ENCODE measurements at places on chromosomes 16 and 17.

- no peak for DNase-seq
Measured at GRCh38 chr16:16018705-16019104, 69.3 kb downstream of the ABCC1 start.

- no peak for DNase-seq
Measured at GRCh38 chr17:66135219-66135618, 56.7 kb downstream of the CEP112 start.

DNA sequence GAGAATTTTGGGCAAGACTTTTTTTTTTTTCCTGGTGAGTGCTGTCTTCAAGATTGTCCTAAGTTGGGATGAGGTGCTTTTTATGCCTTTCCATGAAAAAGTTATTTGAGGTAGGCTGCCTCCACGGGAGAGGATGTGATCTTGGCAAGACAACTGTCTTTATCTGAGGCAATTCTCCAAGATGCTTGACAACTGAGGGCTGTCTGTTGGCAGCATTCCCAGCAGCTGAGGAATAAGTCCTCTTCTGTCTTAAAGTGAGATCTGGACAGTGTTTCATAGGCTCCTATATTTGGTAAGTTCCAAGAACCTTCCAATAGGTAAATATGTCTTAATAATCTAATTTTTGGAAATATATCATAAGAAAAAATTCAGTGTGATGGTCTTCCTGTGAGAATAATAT lies 662.0 kb downstream of the CDH11 start:
- DNase-seq: no peak

DNA sequence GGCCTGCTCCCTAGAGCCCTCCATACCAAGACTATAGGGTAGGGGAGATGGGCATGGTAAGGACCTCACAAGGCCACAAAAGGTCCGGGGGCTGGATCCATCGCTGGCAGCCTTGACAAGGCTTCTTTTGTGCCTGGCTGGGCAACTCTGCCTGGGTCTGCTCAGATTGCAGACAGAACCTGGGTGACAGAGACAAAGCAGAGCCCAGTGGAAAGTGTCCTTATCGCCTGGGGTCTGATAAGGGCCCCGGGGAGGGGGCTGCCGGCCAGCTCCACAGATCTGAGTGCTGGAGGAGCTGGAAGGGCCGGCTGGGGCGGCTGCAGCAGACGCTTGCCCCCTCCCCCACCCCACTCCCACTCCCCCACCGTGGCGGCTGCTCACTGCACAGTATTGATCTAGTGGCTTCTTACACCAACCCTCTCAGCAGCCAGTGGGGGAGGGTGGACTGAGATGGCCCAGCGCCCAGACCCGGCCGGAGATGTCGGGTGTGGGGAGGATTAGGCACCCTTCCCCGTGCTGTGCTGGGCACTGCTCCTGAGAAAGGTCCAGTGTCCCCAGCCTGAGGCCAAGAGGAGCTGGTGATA lies 7.2 kb downstream of the MMP15 start:
- no peak for DNase-seq

- no peak for DNase-seq
Measured at GRCh38 chr17:8872036-8872704, 4.7 kb upstream of the PIK3R6 start.

DNA sequence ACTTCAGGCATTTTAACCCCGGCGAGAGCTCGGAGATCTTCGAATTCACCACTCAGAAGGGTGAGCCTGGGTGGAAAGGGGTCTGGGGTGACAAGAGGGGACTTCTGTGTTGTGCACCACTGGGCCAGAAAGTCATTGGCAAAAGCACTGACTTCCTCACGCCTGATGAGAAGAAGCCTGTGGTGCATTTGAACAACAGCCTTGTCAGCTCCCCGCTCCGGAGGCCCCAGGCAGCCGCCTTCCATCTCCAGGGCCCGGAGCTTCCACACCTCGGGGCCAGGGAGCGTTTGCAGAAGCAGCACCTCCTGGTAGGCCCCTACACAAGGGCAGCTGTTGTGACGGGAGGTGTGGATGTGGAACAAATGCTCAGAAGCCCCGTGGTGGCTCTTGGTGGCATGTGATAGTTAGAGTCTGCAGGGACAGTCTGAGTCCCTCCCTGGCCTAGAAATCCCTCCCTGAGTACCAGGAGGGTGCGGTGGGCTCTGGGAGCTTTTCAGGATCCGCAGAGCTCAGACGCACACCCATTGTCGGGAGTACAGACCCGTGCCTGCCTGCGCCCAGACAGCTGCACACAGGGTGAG lies 9.7 kb downstream of the CACNG1 start:
- DNase-seq: no peak

GRCh38 chr17:34314279-34314678 lies 5.0 kb upstream of the CCL8 start:
- DNase-seq: no peak

DNA sequence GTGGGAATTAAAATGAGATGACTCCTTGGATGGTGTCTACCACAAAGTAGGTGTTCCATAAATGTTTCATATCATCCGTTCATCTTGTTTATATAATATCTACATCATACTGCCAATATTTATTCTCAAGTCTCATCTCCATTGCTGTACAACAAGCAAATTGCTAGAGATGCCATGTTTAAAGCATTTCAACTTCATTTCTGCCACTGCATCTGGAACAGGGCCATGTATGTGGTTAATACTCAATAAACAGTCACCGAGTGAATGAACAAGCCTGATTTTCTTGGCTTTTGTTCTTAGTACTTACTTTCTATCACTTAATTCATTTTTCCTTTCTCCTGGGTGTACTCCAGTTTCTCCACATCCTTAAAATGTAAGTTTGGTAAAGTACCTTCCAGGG lies 107.6 kb downstream of the KCNJ2 start:
- DNase-seq: no peak

DNA sequence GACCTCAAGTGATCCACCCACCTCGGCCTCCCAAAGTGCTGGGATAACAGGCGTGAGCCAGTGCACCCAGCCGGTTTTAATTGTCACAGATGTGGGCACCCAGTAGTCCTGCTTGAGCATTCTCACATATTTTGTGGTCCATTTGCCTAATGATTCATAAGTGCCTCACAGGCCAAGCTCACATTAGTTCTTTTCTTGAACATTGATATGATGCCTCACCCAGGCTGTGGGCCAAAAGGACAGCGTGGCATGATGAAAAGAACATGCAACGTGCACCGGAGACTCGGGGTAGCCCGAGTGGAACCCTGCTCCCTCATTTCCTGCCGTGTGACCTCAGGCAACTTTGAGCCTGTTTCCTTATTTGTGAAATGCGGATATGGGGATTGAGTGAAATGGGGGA lies 181.9 kb downstream of the SNX29 start:
- no peak for DNase-seq

DNA sequence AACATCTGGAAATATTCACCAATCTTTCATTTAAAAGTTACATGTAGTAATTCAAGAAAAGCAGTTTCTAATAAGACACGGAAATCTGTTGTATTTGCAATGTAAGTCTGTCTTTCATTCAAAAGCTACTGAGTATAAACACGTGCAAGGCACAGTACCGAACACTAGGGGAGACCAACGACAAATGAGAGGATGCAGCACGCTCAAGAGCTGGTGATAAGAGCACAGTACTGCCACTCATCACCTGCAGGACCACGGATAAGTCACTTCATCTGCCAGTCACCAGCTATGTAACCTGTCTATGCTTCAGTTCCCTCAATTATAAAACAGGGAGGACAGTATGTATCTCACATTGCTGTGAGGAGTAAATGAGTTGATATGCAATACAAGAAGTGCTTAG lies 67.1 kb downstream of the CLEC18A start:
- no peak for DNase-seq

DNA sequence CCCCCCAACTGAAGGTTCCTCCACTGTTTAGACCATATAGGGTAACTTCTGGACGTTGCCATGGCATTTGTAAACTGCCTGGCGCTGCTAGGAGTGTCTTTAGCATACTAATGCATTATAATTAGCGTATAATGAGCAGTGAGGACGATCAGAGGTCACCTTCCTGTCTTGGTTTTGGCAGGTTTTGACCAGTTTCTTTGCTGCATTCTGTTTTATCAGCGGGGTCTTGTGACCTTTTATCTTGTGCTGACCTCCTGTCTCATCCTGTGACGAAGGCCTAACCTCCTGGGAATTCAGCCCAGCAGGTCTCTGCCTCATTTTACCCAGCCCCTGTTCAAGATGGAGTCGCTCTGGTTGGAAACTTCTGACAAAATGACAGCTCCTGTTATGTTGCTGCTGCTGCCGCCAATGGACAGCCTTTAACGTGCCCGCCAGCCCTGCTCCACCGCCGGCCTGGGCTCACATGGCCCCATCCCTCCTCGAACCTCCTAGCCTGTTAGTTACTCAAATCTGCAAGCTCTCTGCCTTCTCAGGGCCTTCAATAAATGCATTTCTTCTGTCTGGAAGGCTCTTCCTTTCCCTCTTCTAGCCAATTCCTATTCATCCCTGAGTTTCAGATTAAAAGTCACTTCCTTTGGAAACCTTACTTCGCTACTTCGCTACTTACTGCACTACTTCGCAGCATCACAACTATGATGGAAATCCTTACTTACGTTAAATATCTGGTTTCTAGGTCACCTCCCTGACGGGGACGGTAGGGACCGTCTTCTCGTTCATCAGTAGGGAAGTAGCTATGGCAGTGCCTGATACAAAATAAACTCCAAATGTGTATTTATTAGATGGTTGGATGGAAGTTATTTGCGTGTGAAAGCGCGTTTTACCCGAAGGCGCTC lies 640 bp upstream of the NAGLU start:
- no peak for DNase-seq

- no peak for DNase-seq
Measured at GRCh38 chr17:76909971-76910760, 42.0 kb downstream of the MGAT5B start.

DNA sequence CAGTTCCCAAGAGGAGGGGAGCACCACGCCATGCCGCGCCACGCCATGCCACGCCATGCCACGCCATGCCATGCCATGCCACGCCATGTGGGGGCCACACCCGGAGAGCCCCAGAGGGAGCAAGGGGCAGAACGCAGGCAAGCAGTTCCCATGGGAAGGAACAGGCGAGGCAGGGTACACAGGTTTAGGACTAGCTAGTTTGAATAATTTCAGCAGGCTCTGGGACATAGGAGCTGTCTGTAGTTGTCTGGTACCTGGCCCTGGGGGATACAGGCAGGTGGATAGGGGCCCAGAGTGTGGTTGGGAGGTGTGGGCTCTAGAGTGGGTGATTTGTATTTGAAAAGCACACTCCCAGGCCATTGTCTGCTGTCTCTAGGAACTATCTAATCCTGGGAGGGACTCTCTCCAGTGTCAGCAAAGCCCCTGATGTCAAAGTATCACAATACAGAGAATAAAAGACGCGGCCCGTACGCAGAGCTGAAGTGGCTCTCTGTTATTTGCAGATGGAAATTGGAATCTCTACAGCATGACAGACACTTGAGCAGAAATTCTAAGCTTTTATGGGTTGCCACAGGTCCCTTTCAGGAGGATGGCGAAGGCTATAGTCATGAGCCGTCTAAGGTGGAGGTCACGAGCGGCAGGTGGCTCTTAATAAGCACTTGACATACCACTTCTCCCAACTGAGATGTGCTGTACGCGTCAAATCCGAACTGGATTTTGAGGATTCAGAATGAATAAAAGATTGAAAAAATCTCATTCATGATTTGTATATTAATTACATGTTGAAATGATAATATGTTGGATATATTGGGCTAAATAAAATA lies 220.8 kb upstream of the TNRC6C start:
- DNase-seq: no peak

DNA sequence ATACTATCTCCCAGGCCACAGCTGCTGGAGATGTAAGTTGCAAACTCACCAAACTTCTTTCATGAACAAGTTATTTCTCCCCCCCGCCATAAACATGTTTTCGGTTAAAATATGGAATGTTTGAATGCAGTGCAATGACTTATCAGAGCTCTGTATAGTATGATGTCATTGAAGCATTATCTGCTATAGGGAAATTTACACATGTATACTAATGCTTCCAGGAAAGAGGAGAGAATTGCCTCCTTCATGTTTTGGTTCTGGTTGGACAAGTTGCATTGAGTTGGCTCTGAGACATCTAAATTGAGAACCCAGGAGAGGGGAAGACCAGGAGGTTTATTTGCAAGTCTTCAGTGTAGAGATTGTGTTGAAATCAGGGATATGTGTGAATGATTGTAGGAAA lies 20.8 kb downstream of the UQCRC2 start:
- no peak for DNase-seq

- no peak for DNase-seq
Measured at GRCh38 chr16:58389724-58390123, 2.5 kb upstream of the GINS3 start.

DNA sequence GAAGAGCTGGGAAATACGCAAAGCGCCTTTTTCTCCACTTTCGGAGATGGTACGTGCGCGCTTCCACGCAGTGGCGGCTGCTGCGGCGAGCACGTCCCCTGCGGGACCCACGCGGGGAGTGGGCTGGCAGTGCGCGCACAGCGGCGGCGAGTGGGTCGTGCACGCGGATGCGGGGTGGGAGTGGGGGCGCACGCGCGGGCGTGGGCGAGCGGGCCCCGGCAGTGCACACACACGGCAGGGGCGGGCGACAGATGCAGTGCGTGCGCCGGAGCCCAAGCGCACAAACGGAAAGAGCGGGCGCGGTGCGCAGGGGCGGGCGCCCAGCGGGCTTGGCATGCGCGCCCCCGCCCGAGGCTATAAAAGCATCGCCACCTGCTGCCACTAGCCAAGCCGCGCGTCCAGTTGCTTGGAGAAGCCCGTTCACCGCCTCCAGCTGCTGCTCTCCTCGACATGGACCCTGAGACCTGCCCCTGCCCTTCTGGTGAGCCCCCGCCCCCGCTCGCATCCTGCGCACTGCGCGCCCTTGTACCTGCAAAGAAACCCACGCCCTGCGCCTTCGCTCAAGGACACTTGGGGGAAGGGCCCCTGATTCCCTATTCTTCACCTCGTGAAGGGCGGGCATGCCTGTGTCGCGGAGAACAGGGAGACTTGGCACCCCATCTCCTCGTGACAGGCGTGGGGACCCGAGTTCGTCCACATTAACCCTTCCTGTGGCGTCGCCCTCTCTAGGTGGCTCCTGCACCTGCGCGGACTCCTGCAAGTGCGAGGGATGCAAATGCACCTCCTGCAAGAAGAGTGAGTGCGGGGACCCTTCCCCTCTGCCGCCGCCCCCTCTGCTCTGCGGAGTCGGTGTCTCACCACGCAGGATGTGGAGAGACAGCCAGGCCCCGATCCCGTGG lies at the start of gene MT3:
Gene MT3 (plus strand): TSS at position 388 of the 899 bp plus-strand sequence. CDS start 63 bp downstream, at position 451.
- DNase-seq: no peak

DNA sequence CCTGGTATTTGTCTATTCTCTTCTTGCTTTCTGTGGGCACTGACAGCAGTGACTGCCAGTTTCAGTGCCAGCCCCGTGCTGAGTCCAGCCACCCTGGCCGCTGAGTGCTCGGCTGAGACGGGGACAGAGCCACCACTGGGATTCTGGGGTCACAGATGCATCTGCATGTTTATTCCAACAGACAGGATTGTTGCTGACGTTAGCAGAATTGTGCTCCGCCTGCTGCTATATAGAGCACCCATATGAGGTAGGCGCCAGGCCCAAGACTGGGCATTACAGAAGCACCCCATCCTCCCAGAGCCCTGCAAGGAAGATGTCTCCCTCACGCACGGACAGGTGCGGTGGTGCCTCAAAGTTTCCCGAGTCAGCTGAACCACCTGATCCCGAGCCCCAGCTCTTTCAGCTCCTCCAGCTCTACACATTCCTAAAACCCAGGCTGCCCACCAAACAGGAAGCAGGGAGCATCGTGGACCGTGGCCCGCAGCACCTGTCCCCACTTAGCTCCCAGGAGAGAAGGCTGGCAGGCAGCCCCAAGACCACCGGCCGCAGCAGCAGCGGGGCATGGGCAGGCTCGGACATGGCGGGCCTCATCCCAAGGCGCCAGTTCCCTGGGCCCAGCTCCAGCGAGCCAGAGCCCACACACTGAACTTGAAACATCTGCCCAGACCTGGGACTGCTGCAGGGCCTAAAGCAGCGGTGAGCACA lies 44.9 kb upstream of the RASD1 start:
- DNase-seq: no peak

All from SIG-M5 (cell line).